Fibroblast of the conjunctiva (primary cell): ENCODE measurements at places on chromosomes 5 and 9.

DNA sequence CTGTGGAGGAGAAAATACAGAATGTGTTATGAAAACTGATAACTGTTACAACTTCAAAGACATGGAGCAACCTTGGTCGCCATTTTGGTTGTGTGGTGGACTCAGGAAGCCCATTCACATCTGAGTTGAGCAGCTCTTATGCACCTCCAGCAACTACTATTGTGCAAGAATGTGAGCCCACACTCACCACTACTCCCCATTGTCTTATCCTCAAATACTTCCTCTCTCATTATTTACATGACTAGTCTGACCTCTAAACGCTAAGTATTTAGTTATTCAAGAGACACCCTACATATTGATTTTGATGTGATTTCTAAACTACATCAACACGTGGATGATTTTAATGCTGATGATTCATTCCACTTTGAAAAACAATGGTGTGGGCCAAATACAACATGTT, 516.6 kb upstream of the CLINT1 start:
- DNase-seq: no peak

- DNase-seq: no peak
These were observed 14.8 kb upstream of the COL5A1 start for GRCh38 chr9:134626571-134627416.

DNA sequence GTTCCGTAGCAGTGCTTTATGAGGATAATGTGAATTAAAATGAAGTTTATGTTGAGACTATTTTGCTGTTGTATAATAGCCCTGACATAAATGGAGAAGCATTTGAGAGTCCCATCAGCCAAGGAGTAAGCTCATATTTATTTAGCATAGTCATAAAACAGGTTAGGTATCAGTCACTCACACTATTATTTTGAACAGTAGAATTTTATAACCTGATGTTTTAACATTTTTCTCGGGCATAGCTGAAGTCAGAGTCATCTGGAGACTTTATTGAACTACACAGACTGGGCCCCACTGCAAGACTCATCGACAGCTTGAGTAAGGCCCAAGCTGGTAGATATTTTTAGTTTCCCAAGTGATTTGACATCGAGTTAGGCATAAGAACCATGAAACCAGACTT, 620.3 kb upstream of the WWC1 start:
- DNase-seq: no peak

- DNase-seq: no peak
These were observed 152.2 kb upstream of the OTULINL start for GRCh38 chr5:14429101-14430050.

DNA sequence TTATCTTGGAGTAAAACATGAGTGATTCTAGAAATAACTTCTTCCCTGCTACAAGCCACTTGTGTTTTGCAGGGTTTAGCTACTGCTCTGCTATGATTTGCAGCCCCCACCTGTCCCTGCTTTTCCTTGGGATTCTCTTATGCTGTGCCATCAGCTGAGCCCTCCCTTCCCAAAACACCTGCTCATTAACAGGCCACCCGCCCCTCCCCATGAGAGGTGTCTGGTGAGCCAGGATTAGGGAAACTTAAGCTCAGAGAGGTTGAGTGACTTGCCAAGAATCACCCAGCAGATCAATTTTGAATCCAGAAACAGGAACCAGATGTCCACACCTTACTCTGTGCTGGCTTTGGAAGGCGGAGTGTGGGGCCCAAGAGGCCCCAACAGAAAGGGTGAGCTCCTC, 111.7 kb upstream of the CXCL14 start:
- no peak for DNase-seq
